CD4-positive, alpha-beta T cell treated with Interleukin-1 beta for 1 hour (primary cell): ENCODE measurements at places on chromosomes 5 and 9.

DNA sequence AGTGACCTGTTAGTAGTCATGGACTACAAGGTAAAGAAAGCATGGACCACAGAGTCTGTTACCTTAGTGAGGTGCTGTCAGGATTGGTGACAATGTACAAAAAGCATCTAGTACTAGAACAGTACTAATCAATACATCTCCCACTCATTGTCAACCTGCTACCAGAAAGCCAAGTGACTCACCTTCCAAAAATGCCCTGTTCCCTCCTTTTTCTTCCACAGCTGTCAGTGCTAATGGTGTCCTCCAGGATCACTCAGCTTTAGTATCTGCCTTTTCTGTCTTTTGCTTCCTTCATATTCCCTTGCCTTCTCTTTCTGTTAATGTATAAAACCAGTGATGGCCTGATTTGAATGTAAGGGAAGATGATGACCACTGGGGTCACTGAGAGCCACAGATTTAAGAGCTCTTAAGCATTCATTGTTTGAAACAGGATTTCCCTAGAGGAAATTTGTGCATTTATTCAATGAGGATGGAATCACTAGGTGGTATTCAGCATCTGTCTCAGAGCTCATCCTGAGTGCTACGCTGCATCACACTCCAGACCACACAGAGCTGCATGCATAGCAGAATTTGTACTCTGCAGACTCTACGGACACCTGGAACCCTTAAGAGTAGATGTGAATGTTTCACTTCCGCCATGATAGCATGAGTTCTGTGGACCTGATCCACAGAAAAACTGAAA is 71.0 kb downstream of the SV2C start:
- DNase-seq = no peak

- DNase-seq = no peak
These were observed at the start of gene SLIT3 for GRCh38 chr5:169300468-169301385. SLIT3 (minus strand) TSS chr5:169301139; CDS start chr5:169300709, 430 bp downstream.

DNA sequence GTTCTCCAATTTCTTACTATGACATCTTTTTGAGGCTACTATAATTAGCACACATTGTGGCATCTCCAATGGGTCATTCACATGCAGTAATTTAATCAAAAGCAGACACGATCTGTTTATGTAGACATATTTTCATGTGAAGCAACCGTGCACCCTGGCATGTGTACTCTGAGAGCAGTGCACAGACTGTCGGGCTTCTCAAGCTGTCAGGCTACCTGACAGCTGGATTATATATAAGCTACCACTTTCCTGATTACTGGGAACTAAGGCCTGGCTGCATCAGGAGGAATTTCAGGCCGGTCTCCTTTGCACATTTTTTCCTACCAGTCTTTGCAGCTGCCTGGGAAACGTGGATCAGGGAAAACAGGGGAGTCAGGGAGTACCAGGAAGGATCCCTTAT is 197.5 kb downstream of the MAPKAP1 start:
- no peak for DNase-seq

GRCh38 chr5:135974021-135974600 is 19.3 kb upstream of the LECT2 start:
- no peak for DNase-seq

DNA sequence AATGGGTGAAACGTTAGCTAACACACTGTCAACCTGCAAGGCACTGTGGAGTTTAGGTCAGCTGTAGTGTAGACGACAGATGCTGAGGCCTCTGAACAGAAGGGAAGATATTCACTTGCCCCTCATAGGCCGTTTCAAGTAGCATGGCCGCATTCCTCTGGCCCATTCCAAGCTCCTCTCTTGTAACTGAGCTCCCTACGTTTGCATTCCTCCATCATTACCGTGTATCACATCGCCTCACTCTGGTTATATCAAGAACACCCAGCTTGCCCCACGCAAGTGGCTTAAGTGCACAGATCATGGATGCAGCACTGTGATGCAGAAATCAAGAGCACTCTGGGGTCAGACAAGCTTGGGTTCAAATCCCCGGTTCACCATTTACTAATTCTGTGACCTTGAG is 43.3 kb downstream of the PRELID2 start:
- no peak for DNase-seq

GRCh38 chr5:10286162-10286861 is 21.4 kb downstream of the CMBL start:
- no peak for DNase-seq

DNA sequence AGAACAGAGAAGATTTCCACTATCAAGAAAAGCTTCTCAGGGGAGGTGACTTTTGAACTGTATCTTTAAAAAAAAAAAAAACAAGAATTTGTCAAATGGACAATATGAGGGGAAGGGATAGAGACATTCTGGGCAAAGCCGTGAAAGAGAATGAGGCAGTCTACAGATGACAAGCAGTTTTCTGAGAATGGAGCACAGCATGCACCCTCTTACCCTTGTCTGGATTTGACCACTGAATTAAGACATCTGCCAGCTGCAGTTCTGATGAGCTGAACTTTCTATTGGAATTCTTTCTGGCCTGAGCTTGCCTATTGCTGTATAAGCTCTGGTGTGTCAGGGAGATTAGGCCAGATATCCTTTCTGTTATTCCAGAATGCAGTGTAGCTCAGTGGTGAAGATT is 10.3 kb upstream of the RANBP3L start:
- DNase-seq = no peak

- DNase-seq = no peak
These were observed 16.4 kb downstream of the SH3GLB2 start for GRCh38 chr9:129011761-129012181.

GRCh38 chr5:56685503-56686217 is 129.7 kb upstream of the MAP3K1 start:
- DNase-seq = no peak

DNA sequence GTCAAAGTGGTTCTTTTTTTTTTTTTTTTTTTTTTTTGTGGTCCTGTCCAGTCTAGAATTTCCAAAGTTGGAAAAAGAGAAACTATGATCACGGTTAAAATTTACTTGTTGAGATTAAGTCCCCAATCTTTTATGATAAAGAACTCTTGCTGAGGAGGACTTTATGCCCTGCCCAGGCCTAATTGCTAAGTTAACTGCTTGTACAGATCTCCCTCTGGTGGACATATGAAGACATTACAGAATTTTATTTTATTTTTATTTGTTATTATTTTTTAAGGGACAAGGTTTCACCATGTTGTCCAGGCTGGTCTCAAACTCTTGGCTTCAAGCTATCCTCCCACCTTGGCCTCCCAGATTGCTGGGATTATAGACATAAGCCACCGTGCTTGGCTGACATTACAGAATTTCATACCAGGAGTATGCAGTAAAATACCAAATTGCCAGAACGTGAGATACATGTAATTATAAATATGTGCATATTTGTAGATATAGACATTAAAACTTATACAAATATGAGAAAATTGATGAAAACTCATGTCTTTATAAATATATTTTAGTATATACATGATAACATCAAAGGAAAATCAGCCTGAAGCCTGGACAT is 91.2 kb downstream of the RFK start:
- peak; percentile 2 for DNase-seq

- no peak for DNase-seq
These were observed 34.5 kb upstream of the CSF1R start for GRCh38 chr5:150120617-150121447.

DNA sequence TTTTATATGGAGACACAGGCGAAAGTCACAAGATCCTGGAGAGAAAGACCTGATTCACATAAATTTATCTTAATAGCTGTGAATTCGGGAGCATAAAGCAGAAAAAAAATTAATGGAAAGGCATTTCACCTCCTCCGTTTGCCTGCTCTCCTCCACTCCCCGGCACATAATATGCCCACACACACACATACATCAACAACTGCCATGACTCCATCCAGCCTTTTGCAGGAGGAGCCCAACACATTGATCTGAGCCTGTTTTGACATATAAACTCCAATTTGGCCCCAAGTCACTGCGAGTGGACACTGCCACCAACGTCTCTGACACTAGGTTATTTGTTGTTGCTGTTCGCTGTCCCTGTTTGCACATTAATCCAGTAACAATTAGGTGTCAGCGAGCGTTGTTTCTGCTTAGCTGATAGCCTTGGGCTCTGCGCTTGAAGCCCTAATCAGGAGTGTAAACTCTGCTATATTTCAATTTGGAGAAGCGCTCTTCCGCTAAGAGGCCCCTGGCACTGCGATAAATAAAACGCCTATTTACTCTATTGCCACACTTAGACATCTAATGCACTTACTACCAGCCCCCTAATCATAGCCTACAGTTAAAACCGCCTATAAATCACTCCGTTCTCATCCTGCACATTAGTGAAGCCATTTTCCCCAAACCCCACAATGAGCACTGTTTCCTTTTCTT is 195.8 kb upstream of the TBCA start:
- DNase-seq = no peak
